Panc1 (cell line): ENCODE measurements at places on chromosomes 7 and 10. TPM values are rescaled to one million over a fixed set of nuclear protein-coding genes. Genes with fewer than 3 reads are reported as not detected.

DNA sequence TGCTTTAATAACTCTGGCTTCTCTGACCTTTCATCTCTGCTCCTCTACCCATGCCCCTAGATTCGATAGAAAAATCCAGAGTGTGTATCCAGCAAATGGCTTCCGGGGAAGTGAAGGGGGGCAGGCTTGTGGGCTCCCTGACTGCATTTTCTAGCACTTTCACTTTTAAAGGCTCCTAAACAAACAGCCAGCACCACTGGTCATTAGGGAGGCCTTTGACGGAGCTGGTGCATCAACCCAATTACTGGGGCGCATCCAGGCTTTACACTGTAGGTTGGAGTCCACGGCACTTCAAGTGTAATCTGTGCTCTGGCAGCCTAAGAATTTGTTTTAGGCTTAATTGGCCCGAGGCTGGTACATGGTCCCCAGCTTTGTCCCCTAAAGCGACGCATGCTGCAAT is 291.9 kb downstream of the GFRA1 start:
- DNase-seq = no peak

DNA sequence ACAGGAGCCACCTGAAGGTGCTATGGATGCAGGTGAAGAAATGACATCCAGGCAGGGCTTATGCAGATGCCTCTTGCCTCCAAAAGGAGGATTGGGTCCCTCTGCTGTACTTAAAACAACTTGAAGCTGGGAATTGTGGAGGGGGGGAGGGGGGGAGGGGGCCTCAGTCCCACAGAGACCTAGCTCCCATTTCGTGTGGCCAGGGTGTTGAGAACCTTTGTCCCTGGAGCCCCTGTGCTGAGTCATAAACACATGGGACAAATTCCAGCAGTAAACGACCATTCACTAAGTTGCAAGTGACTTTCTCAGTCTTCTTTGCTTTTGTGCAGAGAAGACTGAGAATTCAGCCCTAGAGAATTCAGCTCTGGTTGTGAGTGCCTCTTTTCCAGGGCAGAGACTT is 96.5 kb upstream of the PODXL start:
- no peak for DNase-seq

TAC1 gene
- total RNA-seq = 0.13 TPM

LIPM gene
- not detected for total RNA-seq

DNA sequence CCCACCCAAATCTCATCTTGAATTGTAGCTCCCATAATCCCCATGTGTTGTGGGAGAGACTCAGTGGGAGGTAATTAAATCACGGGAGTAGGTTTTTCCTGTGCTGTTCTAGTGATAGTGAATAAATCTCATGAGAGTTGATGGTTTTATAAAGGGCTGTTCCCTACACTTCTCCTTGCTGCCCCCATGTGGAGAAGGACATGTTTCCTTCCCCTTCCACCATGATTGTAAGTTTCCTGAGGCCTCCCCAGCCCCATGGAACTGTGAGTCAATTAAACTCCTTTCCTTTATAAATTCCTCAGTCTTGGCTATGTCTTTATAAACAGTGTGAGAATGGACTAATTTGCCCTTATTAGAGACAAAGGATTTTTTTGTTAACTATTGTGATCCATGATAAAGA is 48.5 kb upstream of the MKX start:
- DNase-seq = no peak

DNA sequence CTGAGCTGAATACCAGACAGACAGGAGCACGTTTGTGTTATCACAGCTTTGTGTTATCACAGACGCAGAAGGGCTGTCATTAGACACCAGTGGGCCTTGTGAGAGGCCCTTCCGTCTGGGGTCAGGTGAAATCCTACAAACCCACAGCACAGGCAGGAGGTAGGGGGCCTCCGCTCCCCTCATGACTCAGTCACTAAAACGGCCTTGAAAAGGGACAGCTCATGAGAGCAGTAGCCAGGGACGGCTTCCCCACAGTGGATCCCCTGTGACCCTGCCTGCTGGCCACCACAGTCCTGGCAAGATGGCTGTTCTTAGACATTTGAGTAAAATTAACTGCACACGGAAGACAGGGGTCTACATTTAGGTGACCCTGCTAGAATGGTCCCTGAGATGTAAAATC is 215.8 kb upstream of the PPP2R2D start:
- no peak for DNase-seq
